ENCODE measurements at places on chromosomes 12 and 14.

- ATAC-seq = no peak
These were observed 23.7 kb downstream of the ABCD2 start for GRCh38 chr12:39595928-39596327.

GRCh38 chr14:77623201-77623600 lies 6.8 kb upstream of the SPTLC2 start:
- no peak for ATAC-seq

DNA sequence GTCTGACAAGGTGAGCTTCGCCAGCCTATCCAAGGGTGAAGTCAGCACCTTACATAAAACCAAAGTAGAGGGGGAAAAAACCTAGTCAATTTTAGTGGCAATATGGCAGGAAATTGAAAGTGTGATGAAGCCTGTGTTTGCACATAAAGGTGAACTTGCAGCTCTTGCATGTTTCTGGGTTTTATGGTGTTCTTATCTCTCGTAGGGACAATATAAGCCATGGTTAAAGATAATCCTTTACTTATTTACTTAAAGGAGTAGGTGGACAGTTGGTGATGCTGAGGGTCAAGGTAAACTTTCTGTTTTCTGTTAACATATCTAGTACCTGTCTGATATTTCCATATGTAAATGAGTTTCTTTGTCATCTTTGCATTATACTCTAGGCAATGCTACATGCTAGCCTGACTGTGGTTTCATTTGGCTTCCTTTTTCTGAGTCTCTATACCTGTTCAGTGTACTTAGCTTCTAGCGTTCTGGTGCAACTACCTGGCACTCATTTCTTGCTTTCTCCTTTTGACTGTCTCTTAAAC lies 32.8 kb downstream of the CCDC91 start:
- ATAC-seq = peak; percentile 90

GRCh38 chr14:22593189-22593588 lies 4.2 kb upstream of the DAD1 start:
- no peak for ATAC-seq

DNA sequence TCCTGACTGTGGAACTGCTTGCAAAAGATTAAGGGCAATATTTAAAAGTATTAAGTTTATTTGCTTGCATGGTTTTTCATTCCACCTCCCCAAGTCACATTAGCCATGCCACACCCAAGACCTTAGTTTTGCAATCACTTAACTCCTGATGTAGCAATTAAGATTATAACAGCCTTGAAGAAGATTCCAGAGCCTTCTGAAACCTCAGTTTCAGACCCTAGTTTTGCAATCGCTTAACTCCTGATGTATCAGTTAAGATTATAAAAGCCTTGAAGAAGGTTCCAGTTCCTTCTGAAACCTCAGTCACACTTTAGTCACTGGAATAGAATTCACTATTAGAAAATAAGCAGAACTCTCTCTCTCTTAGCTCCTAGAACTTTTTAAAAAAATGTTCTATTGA lies 42.7 kb upstream of the DCN start:
- no peak for ATAC-seq

DNA sequence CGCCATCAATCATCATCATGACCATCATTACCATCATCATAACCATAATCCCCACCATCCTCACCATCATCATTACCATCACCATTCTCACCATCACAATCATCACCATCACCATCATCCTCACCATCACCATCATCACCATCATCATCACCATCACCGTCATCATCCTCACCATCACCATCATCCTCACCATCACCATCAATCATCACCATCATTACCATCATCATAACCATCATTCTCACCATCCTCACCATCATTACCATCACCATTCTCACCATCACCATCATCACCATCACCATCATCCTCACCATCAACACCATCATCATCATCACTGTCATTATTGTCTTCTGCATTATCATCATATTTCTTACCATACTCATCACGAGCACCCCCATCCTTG lies 245.5 kb downstream of the ADGRD1 start:
- ATAC-seq = no peak

GRCh38 chr12:57008178-57008577 lies 1.8 kb upstream of the ZBTB39 start:
- ATAC-seq = peak; percentile 18

GRCh38 chr12:85076688-85077430 lies 40.7 kb downstream of the LRRIQ1 start:
- ATAC-seq = peak; percentile 46

DNA sequence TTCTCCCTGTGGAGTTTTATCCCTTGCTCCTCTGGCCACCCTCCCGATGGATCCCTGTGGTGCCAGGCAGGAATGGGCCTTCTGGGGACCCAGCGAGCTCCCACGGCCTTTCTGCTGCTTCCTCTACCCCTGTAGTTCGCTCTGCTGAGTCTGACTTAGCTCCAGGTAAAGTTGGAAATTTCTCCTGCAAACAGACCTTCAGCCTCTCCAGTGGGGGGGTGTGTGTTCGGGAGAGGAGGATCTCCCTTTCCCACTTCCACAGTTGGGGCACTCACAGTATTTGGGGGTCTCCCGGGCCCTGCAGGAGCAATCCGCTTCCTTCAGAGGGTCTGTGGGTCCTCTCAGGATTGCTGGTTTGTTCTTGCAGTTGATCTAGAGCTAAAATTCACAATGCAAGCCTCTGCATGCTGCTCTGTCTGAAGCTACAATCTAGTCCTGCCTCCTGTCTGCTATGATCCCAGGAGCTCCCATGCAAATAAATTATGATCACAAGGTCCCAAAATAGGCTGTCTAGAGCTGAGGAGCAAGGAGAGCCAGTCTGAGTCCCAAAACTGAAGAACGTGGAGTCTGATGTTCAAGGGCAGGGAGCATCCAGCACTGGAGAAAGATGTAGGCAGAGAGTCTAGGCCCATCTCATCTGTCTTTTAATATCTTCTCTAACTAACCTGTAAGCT lies 18.3 kb downstream of the MTRFR start:
- ATAC-seq = no peak

DNA sequence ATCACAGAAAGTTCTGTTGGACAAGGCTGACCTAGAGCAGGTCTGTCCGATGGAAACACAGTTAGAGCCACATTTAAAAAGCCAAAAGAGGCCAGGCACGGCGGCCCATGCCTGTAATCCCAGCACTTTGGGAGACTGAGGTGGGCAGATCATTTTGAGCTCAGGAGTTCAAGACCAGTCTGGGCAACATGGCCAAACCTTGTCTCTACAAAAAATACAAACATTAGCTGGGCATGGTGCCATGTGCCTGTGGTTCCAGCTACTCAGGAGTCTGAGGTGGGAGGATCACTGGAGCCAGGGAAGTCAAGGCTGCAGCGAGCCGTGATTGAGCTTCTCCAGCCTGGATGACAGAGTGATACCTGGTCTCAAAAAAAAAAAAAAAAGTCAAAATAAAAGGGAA lies 14.9 kb downstream of the UBE3B start:
- ATAC-seq = no peak

DNA sequence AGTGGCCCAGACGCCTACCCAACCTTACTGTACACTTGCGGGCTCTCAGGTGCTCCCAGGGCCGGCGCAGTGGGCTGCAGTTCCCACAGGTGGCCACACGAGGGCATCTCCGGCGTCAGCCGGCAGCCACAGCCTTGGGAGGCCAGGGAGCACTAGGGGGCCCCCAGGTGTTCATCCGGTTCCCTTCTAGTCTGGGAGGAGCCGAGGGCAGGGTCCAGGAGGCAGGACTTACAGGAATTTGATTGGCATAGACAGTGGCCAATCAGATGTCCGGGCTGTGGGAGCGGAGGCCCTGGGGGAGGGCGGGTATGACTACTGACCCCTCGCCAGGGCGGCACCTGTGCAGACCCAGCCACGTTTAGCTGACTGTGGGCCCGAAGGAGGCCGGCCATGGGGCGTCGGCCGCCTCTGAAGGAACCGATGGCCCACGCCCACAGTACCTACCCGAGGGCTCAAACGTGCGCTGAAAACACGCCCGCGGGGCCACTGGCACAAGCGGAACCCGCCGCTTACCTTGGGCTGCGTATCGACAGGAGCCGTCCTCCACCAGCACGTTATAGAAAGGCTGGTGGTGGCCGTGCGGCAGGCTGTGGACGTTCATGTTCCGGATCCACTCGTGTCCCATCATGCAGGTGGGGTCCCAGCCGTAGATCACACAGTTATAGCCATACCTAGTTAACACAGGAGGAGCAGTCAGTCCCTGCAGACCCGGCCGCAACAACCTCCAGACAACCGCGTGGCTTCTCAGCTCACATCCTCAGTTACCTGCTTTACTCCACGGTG lies 34.8 kb downstream of the FBXO21 start:
- ATAC-seq = peak; percentile 75

DNA sequence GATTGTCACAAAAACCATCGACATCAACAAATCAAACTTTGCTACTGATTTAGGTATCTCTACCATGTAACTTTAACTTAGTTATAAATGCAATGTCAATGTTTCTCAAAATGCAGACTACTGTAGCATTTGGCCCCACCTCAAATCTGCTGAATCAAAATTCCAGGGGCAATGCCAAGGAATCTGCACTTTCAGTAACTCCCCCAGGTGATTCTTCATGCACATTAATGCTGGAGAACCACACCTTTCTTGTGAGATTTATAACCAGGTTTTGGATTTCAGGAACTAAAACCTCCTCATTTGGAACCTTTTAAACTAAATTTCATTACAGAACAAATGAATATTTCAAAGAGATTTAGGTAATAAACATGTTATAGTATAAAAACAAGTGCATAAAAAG lies 4.9 kb downstream of the ATP2B1 start:
- ATAC-seq = no peak

DNA sequence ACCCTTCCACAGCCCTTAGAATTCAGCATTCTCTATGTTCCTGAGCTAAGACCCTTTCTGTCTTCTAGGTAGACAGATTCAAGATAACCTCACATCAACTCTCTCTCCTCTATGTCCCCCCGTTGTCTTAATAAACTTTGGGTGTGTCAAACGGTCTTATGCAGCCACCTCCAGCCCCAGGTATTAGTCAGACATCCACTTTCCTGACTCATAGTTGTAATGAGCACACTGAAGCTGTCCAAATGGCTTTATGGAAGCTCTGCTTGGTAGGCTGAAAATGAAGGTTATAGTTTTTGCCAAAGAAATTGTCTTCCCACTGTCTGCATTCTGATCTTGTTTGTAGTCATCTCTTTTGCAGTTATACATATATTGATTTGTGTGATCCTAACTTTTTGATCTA lies 482.0 kb downstream of the RMST start:
- ATAC-seq = no peak

GRCh38 chr12:78938341-78939084 lies 73.9 kb downstream of the SYT1 start:
- no peak for ATAC-seq

DNA sequence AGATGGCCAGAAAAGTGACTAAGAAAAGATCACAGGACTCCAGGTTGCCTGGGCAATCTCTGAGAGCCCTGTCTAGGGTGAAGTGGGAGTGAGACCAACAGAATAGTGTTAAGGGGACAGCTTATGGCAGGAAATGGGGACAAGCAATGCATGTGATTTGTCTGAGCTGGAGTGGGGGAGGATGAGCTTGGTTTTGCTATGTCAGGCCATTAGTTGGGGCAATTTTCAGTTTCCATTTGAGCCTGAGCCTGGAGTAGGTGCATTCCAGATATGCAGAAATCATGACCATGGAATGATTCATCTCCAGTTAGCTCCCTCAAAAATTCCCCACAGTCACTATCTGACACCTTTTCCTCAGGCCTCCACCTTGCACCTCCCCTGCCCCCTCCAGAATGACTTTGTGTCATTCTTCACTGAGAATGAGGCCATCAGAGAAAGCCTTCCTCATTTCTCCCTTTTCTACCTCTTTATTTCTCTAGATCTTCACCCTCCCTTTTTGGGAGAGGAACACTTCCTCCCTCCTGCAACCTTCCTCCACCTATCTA lies 150.9 kb upstream of the PLEKHG7 start:
- peak; percentile 83 for ATAC-seq

Measured in activated T-helper 17 cell treated with anti-CD3 and anti-CD28 coated beads, Interleukin-2, amount 50 U/mL, for 72 hours (primary cell).